ENCODE measurements at places on chromosomes 16 and 17.

GRCh38 chr16:89972244-89973234 lies 24.0 kb downstream of the DEF8 start:
- peak; percentile 84 for DNase-seq

GRCh38 chr16:86012221-86012620 lies 113.3 kb downstream of the IRF8 start:
- no peak for DNase-seq

DNA sequence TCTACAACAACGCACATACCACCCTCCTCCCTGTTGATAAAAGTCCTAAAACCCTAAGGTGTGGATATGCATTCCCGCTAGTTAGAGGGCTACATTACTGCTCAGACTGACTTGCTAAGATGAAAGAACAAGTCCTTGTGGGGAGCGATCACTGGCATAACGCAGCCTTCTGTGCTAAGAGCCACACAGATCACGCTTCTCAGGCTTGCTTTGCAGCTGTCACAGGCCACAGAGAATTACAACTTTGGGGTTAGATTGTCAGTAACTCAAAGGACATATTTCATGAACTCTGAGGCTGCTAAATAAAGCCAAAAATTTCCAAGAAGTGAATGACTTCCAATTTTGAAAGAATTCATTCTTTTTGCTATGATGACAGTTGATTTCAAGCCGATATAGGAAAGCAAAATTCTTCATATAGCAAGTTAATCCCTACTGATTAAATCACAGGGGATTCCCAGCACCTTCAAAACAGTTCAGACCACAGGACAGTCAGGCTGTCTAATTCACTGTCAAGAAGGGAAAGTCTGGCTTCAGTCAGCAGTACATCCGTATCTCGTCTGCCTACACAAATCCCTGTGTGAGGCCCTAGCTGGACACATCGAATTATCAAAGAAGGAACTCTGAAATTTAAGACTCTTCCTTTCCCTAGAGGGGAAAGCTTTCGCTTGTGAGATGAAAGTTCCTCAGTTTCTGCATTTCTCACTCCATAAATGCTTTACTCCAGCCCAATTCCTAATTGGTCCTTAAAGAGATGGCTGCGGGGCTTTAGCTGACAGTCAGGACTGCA lies 107.1 kb downstream of the VPS53 start:
- DNase-seq, result no peak

DNA sequence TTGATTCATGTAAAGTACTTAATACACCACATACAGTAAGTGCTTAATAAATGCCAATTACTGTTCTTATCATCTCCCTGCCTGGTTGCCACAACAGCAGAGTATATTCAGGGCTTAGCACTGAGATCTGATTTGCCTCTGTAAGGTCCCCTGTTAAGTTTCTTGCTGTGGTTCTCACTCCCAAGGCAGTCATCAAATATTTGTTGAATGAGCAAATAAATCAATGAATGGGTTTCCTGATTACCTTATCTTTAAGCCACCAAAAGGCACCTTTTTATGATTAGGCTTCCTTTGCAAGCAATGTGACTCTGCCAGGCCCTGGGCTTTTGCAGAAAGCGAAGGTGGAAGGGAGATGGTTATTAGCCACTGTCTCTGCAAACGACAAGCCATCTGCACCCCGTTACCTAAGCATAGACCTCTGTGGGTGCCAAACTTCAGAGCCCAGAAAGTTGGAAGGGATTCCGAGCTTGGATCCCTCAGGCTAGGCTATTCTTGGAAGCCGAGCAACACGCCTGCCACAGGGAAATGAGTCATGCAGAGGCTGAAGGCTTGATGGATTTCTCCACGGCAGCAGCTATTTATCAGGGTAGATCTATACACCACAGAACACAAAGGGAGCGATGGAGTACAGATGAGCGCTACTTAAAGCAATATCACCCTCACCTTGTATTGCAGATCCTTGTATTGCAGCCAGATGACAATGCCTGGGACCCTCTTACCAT lies 102.0 kb downstream of the GRIN2A start:
- no peak for DNase-seq

DNA sequence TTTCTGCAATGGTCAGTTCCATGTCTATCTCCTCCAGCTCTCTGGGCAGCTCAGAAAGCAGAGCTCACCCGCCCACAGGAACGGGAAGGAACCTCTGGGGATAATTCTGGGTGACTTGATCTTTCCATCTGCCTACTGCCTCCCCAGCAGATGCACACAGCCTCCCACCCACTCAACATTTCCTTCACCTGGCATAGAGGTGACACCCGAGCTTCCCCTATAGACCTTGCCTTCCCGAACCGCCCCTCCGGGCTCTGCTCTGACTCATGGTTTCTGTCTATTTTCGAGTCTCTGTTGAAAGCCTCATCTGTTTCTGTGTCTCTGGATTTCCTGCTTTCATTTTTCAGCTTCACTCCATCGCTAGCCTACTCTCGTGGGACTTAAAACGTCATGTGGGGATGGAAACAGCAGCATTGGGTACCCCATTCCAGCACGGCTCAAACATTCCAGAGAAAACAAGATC lies 11.4 kb downstream of the GGA3 start:
- no peak for DNase-seq

GRCh38 chr17:50176559-50177357 lies 11.0 kb downstream of the SGCA start:
- DNase-seq, result no peak

GRCh38 chr16:58001781-58002415 lies 691 bp downstream of the USB1 start:
- no peak for DNase-seq

GRCh38 chr16:35599429-35600160 lies 2140.2 kb downstream of the TP53TG3F start:
- no peak for DNase-seq
